Stomach (tissue), 19 donors: ENCODE measurements at places on chromosomes 6 and 20.

DNA sequence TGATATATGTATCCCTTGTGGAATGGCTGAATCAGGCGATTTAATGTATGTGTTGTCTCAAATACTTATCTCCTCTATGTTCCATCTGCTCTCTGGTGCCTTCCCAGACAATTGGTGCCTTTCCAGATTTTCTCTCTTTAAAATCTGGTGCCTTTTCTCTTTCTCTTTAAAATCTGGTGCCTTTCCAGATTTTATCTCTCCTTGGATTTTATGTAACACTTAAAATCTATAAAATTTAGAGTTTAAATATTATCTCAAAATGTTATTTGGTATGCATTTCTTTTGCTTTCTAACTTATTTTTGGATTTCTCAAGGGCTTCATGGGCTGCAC lies 116.3 kb downstream of the KIF13A start:
- no peak for DNase-seq

DNA sequence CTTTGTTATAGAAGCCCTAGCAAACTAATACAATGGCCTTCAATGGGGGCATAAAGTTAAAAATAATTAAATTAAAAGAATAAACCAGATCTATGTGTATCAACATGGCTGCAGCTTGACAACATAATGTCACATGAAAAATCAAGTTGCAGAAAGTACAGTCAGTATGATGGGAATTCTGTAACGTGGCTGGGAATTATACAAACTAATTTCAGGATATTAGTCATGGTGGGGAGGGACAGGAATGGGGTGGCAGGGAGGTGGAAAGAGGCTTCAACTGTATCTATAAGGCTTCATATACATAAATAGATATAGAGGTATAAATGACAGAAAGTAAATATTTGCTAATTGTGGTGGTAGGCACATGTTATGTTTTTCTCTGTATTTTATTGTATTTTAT lies 107.1 kb downstream of the UNC5CL start:
- DNase-seq: no peak

GRCh38 chr20:9457136-9457535 lies 57.3 kb upstream of the LAMP5 start:
- no peak for DNase-seq

DNA sequence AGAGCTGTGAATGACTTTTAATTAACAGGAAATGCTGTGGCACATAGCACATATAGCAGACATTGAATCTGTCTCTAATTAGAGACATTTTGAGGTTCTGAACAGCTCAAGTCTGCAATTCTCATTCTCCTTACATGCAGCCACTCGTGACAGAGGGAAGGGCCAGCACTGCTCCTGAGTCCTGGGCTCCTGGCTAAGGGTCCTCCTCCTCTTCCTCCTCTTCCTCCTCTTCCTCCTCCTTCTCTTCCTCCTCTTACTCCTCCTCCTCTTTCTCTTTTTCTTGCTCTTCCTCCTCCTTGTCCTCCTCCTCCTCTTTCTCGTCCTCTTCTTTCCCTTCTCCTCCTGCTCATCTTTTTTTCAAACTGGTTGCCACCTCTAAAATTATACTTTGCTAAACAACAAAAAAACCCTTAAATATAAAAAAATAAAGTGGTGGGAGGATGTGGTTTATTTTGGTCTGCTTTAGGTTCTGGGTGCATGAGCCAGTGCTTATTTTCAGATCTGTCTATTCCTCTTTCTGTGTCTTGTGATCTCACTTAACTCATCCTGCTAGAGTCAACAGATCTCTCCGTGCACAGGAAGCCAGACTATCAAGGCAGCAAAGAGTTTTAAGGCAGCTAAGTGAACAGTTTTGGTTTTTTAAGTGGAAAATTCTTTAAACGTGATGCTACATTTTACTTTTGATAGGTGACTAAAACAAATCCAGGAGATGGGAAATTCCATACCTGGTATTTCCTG lies 159.3 kb downstream of the CD83 start:
- DNase-seq: no peak

- DNase-seq: no peak
These were observed 51.8 kb upstream of the DTNBP1 start for GRCh38 chr6:15714658-15715057.
